ENCODE measurements at places on chromosomes 12 and 14. TPM values are rescaled to one million over a fixed set of nuclear protein-coding genes. Genes with fewer than 3 reads are reported as not detected.

The ANG gene
- total RNA-seq: 4.3 TPM

The FOXM1 gene
- 6.8 TPM for total RNA-seq

The KRT85 gene
- not detected for total RNA-seq

The TRHDE gene
- 1.8 TPM for total RNA-seq

GRCh38 chr12:117567644-117568216 is 206.3 kb upstream of the NOS1 start:
- DNase-seq: no peak

- DNase-seq: no peak
Observed at GRCh38 chr14:46279327-46279726, 372.3 kb downstream of the RPL10L start.

- DNase-seq: no peak
Observed at GRCh38 chr14:61116369-61116768, 135.3 kb downstream of the SLC38A6 start.

GRCh38 chr14:102389246-102389645 is 26.5 kb downstream of the TECPR2 start:
- DNase-seq: no peak

DNA sequence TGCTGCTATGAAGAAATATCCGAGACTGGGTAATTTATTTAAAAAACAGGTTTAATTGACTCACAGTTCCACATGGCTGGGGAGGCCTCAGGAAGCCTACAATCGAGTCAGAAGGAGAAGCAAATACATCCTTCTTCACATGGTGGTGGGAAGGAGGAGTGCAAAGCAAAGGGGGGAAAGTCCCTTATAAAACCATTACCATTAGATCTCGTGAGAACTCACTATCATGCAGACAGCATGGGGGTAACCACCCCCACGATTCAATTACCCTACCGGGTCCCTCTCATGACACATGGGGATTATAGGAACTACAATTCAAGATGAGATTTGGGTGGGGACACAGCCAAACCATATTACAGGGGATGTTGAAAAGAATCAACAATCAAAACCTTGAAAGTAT is 74.9 kb downstream of the PPM1H start:
- DNase-seq: no peak

GRCh38 chr12:120132863-120133385 is 16.4 kb upstream of the RAB35 start:
- DNase-seq: no peak

DNA sequence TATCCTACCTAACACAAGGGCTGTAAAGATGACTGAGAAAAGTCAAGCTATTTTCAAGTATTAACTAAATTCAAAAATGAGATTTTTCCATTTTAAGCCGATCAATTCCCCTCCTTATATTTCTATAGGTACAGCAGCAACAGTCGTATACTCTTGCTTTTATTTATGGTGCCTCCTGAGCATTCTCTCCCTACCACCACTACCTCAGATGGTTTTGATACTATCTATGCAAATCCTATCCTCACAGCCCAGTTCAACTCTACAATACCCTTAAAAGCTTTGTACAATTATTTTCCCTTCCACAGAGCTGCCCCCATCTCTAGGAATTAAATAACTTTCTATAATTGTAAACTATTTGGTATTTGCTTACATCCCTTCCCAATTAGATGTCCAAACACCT is 52.1 kb downstream of the GALC start:
- no peak for DNase-seq

GRCh38 chr12:7571257-7571656 is 67.7 kb upstream of the CD163 start:
- DNase-seq: peak; percentile 2

- no peak for DNase-seq
Observed at GRCh38 chr12:131592972-131593371, 117.9 kb upstream of the SFSWAP start.

GRCh38 chr12:27464220-27464554 is 17.7 kb downstream of the SMCO2 start:
- peak; percentile 72 for DNase-seq

DNA sequence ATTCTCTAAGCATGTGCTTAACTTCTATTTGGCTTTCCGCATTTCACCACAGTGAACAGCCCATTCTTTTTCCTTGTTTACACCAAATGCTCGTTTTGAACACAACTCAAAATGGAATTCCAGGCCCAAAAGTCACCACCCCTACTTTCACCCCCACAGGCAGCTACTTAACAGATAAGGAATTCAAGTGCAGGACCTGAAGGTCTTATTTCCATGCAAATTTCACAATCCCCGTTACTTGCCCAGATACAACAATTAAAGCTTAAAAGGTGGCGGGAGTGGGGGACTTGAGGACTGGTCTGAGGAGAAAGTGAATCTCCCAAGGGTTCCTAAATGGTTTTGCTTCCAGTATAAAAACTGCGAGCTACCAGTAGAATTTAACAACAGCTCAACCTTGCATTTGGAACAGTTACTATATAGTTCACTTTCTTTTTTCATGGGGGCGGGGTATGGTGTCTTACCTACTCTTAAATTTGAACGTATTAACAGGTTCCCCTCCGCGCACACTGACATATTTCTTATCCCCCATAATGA is 3.7 kb downstream of the USP44 start:
- peak; percentile 45 for DNase-seq

- DNase-seq: peak; percentile 46
Observed at GRCh38 chr12:120849765-120850164, 54.4 kb downstream of the SPPL3 start.

GRCh38 chr12:116194935-116195431 is 82.5 kb downstream of the MED13L start:
- no peak for DNase-seq

DNA sequence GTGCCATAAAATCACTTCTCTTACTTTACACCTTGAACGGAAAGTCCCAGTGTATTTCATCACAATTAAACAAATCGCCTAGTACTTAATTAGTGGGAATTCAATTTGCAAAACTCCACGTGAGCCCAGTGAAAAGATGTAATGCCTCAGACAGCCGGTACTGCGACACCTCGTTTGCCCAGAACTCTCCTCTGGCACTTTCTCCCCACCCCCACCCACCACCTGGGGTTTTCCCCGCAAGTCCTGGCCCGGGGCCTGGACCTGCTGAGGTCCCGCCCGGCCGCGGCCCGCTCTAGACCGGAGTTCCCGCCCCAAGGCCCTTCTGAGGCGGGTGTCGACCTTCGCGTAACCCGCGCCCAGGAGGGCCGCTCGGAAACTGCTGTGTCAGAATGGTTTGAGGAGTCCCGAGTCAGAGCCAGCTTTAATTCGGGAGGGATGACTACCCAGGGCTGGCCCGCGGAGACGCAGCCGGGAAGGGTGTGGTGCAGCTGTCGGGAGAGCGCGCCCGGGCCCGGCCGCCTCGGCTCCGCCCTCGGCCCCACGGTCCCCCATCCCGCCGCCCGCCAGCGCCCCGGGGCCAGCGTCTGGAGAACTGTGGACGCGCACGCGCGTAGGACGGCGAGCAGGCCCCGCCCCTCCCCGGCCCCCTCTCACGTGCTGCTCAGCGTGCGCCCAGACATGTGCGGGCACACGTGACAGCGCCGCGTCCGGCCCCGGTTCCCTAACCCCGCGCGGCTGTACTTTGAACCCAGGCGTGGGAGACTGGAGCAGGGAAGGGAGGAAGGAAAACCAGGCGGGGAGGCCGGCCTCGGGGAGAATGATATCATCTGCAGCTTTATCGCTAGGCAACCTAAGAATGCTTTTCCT is 10.8 kb downstream of the BHLHE41 start:
- peak; percentile 95 for DNase-seq

- DNase-seq: peak; percentile 41
Observed at GRCh38 chr12:55072083-55072482, 52.3 kb downstream of the NEUROD4 start.

GRCh38 chr14:92696366-92696765 is 52.1 kb downstream of the LGMN start:
- no peak for DNase-seq

All from tongue (tissue), 3 donors.